ENCODE measurements at places on chromosomes 3 and 15.

DNA sequence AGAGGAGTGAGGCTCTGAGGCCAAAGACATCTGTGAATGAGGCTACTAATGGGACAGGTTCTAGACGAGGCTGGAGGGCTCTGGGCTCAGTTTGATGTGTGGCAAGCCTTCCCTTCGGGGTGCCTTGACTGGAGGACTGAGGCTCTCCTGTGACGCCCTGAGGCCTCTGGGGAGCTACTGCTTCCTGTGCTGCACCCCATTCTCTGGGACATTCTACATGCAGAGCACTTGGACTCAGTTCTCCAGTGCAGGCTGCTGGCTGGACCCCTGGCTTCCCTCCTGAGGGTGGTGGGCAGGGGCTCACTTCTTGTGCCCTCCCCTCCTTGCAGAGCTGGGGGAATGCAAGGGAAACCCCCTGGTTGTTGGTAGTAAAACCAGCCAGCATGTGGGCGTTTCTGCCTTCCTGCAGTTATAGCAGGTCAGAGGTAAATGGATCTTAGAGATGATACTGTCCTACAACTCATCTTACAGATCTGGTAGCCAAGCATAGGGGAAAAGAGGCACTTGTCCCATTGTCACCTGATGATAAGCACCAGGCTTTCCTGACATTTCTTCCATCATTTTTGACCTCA lies 133.3 kb downstream of the CHDH start:
- DNase-seq: no peak

GRCh38 chr15:39642011-39642640 lies 61.2 kb downstream of the THBS1 start:
- no peak for DNase-seq

- no peak for DNase-seq
These were observed 38.3 kb downstream of the CX3CR1 start for GRCh38 chr3:39241561-39241960.

GRCh38 chr3:11629716-11630115 lies 14.0 kb downstream of the VGLL4 start:
- no peak for DNase-seq

- no peak for DNase-seq
These were observed 53.5 kb downstream of the SEMA5B start for GRCh38 chr3:122973893-122974615.

DNA sequence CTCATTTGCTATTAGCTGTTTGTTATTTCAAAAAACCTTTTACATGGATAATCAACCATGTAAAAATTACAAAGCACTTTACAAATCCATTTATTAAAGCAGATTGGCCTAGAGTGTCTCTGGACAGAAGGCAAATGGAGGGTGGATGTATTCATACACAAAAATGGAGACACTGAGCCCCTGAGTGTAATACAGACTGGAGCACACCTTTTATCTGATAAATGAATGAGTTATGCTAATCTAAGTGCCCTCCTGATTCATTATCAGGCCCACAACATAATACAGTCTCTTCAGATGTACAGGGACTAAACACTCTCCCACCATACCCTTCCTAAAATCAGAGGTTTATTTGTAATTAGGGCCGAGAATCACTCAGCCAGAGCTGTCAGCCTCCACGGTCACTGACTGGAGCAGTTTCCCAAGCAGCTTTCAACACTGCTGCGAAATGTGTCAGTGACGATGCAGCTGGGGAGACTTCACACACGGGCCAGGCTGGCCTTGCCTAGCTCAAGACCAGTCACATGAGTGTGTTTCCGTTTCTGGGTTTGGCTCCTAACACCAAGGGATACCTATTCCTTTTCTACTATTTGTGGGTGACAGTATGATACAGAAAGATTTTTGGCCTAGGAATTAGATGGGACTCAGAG lies 271.8 kb downstream of the ZIC1 start:
- no peak for DNase-seq

DNA sequence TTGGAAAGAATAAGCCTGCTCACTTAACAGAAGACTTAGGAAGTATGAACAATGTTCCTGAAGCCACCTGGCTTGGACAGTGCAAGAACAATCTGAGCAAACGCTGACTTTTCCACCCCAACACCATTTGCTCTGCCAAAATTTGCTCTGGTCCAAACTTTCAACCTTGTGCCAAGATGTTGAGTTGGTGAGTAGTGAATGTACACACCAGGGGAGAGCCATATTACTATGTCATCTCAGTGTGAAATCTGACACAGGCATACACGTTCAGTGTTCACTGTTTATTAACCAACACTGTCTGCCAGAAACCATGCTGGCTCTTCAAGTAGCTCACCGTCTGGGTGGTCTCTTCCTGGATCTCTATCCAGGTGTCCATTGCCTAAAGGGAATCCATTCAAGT lies 152.9 kb upstream of the LPP start:
- peak; percentile 36 for DNase-seq

DNA sequence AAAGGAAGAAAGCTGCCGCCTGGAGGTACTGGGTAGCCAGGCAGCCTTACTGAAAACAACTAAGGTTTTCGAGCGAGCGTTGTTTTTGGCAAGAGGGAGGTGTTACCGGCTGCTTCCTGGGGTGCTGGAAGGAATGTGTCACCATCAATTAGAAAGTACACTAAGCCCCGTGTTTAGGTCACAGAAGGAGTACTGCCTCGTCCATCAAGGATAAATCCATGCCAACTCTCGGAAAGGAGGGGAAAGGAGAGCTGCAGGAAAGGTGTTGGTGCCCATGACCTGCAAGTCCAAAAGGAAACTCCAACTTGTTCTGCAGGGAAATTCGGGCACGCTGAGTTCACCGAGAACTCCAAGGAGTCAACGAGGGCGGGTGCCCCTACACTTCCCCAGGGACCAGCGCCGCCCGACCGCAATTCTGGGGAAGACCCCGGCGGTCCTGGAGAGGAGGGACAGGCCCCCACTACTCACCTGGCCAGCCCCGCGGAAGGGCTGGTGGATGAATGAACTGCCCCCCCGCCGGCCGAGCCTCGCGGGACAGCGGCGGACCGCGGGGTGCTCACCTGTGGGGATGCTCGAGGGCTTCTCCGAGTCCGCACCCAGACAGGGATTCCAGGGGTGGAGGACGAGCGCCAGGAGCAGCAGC lies 542 bp downstream of the PLOD2 start:
- DNase-seq: peak; percentile 84

- no peak for DNase-seq
These were observed 1019.4 kb upstream of the ALCAM start for GRCh38 chr3:104347291-104347690.

DNA sequence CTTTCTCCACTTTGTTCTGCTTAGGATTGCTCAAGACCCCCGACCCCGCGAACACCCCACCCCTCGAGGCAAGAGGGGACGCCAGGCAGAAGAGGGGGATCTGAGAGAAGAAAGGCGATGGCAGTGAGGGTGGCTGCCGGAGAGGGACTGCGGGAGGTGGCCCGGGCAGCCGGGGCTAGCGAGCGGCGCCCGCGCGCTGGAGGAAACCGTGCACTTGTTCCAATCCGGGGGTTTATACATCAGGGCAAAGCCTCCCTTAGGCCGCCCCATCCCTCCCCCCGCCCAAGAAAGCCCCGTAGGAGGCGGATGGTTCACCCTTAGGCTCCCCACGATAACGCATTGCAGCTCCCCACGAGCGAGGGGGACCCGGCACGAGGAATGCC lies 475 bp downstream of the ERC2 start:
- no peak for DNase-seq

- DNase-seq: no peak
These were observed 500 bp upstream of the RAB6B start for GRCh38 chr3:133896002-133896761.

DNA sequence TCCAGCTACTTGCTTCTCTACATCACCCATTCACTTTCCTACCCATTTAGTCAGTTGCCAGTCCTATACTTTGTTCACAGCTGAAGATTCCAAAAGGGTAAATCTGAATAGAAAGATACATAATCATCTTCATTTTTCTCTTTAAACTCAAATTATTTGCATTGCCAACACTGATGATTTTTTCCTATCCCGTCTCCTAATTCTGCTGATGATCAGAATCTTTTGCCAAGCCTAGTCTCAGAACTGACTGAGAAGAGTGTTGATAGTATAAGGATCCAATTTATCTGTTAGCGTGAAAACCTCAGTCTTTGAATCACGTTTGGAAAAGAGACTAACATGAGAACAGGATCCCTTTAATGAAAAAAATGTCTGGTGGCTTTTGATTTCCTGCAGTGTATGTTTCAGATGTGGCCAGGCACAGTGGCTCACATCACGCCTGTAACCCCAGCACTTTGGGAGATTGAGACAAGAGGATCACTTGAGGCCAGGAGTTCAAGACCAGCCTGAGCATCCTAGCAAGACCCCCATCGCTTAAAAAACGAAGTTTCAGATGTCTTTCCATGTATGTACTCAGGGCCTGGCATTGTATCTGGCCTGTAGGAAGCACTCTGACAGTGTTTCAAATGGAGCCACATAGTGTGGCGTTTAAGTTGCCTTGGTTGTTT lies 169.4 kb downstream of the KLHL25 start:
- no peak for DNase-seq

GRCh38 chr3:141498598-141499223 lies 11.9 kb downstream of the RASA2 start:
- DNase-seq: peak; percentile 45

Data from NCI-H774 (cell line).